ENCODE measurements at places on chromosomes 7 and 10. TPM values are rescaled to one million over a fixed set of nuclear protein-coding genes. Genes with fewer than 3 reads are reported as not detected.

The PDZD8 gene
- polyA plus RNA-seq, result 40.4 TPM

The NEBL gene
- 87.0 TPM for polyA plus RNA-seq

The MEOX2 gene
- polyA plus RNA-seq, result 1.9 TPM

The ZNF22 gene
- polyA plus RNA-seq, result 97.8 TPM

The FRMPD2 gene
- polyA plus RNA-seq, result 0.95 TPM

The CCDC6 gene
- 35.2 TPM for polyA plus RNA-seq

The TMEM209 gene
- polyA plus RNA-seq, result 26.7 TPM

The DDX50 gene
- polyA plus RNA-seq, result 76.0 TPM

The NPFFR1 gene
- 0.18 TPM for polyA plus RNA-seq

The MYO1G gene
- 0.59 TPM for polyA plus RNA-seq

The GCK gene
- 3.7 TPM for polyA plus RNA-seq

The IL15RA gene
- polyA plus RNA-seq, result 1.8 TPM

The CCL24 gene
- polyA plus RNA-seq, result not detected

The ASB10 gene
- polyA plus RNA-seq, result not detected

The OPALIN gene
- not detected for polyA plus RNA-seq

The CLRN3 gene
- 21.5 TPM for polyA plus RNA-seq

The MUC12 gene
- not detected for polyA plus RNA-seq

The CYP3A7 gene
- polyA plus RNA-seq, result 0.29 TPM

The ENTPD7 gene
- polyA plus RNA-seq, result 19.5 TPM

The AKR1C4 gene
- not detected for polyA plus RNA-seq

The NUTM2E gene
- 0.64 TPM for polyA plus RNA-seq

The INMT gene
- polyA plus RNA-seq, result 2.5 TPM

The PBLD gene
- polyA plus RNA-seq, result 46.7 TPM

The DGKI gene
- 1.8 TPM for polyA plus RNA-seq

The PRKCQ gene
- 17.1 TPM for polyA plus RNA-seq

The FRMD4A gene
- 101 TPM for polyA plus RNA-seq

The ECD gene
- 40.9 TPM for polyA plus RNA-seq

The NKX6-2 gene
- polyA plus RNA-seq, result 10.3 TPM

The RBP3 gene
- polyA plus RNA-seq, result 0.17 TPM

The DNAH11 gene
- polyA plus RNA-seq, result 2.0 TPM

The COL26A1 gene
- polyA plus RNA-seq, result 23.1 TPM

The NSUN6 gene
- 41.6 TPM for polyA plus RNA-seq

The SPDYE6 gene
- polyA plus RNA-seq, result 0.65 TPM

The TMEM176B gene
- polyA plus RNA-seq, result 68.3 TPM

The LRRC18 gene
- 0.11 TPM for polyA plus RNA-seq

The ANKRD61 gene
- polyA plus RNA-seq, result 0.40 TPM

The DDC gene
- polyA plus RNA-seq, result 64.0 TPM

The THSD7A gene
- 73.2 TPM for polyA plus RNA-seq

The SEC61A2 gene
- 21.9 TPM for polyA plus RNA-seq

The RPEL1 gene
- polyA plus RNA-seq, result not detected

The PNLIPRP2 gene
- polyA plus RNA-seq, result 0.10 TPM

The CALHM3 gene
- not detected for polyA plus RNA-seq

The VPS37D gene
- 22.5 TPM for polyA plus RNA-seq

The ZRANB1 gene
- polyA plus RNA-seq, result 24.1 TPM

The GIMAP1 gene
- polyA plus RNA-seq, result 3.0 TPM

The HSPA12A gene
- polyA plus RNA-seq, result 29.9 TPM

The NME8 gene
- not detected for polyA plus RNA-seq

The FAM221A gene
- 11.5 TPM for polyA plus RNA-seq

The HOXA4 gene
- polyA plus RNA-seq, result 25.5 TPM

The CRYGN gene
- polyA plus RNA-seq, result 1.9 TPM

The TUBB8 gene
- polyA plus RNA-seq, result 0.96 TPM

The STOX1 gene
- 13.1 TPM for polyA plus RNA-seq

The CEP55 gene
- 15.0 TPM for polyA plus RNA-seq

The AGBL3 gene
- polyA plus RNA-seq, result 6.3 TPM

The ARHGEF35 gene
- polyA plus RNA-seq, result 18.7 TPM

The ICA1 gene
- 17.4 TPM for polyA plus RNA-seq

The AGMO gene
- 1.0 TPM for polyA plus RNA-seq

Data from left renal cortex interstitium (tissue), 4 donors.